ENCODE measurements at places on chromosomes 12 and 14.
A peak's percentile ranks its signal among the peaks of the same experiment; 100 is the strongest.

DNA sequence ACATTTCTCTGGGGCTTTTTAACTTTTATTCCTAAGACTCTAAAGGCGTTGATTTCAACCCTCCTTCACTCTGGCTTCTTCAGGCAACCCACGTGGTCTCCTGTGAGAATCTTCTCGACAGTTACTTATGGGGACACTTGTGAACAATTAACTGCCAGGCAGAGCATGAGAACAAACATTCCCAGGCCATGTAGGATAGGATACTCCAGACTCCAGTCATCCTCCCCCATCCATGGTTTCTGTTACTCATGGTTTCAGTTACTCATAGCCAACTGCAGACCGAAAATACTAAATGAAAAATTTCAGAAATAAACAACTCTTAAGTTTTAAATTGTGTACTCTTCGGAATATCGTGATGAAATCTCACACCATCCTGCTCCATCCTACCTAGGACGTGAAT is 19.5 kb downstream of the GPR68 start:
- no peak for DNase-seq

DNA sequence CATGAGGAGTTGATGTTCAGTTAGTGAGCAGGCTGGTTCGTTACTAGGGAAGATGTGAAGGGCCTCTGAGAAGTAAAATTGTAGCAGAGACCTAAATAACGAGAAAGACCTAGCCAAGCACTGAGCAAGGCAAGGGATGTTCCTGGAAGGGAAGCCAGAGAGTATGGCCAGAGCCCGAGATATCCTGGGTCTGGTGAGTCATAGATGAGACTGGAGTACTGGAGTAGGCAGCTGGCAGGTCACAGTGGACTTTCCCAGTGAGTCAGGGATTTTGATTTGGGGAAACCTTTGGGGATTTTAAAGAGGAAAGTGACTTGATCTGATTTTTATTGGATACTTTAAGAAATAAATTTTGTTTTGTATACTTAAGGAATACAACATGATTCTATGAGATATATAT is 369.0 kb downstream of the DIO2 start:
- DNase-seq: no peak

- DNase-seq: no peak
These were observed 3.6 kb downstream of the MGAT2 start for GRCh38 chr14:49623941-49624839.

GRCh38 chr12:53808023-53808705 is 56.4 kb upstream of the CISTR start:
- no peak for DNase-seq

GRCh38 chr14:98269533-98269932 is 1002.5 kb downstream of the BCL11B start:
- no peak for DNase-seq

DNA sequence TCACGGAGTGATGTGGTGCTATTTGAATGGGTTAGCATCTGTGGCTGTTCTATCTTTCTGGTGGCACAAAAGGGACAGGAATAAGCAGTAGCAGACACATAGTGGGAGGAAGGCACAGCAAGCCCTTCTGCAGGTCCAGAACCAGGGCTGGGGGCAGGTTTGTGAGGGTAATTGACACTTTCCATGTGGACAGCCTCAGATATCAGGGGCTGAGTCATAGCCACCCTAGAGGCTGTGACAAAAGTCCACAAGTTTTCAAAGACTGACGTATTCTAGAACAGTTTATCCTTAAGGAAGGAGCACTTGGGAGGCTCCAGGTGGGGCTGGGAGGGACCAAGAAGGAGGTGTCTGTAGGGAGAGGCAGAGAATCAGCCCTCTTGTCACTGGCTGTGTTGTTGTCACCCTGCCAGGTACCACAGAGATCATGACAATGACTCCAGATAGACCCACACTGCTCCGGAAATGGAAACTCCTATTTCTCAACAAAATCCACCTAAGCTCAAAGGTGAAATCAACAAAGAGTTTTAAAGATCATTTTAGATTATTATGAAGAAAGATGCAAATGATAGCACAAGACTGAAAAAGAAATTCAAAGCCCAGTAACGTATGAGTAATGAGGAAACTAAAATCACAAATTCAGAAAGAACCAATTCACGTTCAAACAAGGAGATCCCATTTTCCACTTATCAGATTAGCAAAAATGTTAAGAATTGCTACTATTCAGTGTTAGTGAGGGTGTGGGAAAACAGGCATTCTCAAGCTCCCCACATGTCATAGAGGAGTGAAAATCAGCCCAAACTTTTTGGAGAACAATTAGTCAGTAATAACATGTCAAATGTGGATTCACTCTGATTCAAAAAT is 48.3 kb downstream of the NFKBIA start:
- no peak for DNase-seq

- DNase-seq: no peak
These were observed 390.6 kb downstream of the PAWR start for GRCh38 chr12:79300199-79300568.

GRCh38 chr12:53738406-53739213 is 11.4 kb upstream of the CALCOCO1 start:
- DNase-seq: peak; percentile 50

GRCh38 chr14:76456200-76456599 is 80.3 kb downstream of the ESRRB start:
- DNase-seq: peak; percentile 34

- no peak for DNase-seq
These were observed 119.9 kb upstream of the MGAT4C start for GRCh38 chr12:86376052-86376451.

DNA sequence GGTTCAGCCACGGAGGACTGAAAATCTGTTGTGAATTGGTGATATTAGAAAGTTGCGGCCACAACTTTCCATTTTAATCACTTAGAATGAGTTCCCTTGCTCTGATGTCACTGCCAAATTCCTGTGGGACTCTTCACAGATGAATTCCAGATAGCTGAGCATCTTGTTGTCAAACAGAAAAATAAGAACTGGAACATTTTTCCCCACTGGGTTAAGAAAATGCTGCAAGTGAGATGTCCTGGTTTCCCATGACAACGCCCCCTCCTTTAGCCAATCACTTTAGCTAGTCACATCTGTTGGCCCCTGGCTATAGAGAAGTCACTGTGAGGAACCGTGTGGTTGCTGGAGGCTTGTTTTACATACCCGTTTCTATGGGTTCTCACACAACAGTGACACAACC is 135.9 kb downstream of the KTN1 start:
- no peak for DNase-seq

DNA sequence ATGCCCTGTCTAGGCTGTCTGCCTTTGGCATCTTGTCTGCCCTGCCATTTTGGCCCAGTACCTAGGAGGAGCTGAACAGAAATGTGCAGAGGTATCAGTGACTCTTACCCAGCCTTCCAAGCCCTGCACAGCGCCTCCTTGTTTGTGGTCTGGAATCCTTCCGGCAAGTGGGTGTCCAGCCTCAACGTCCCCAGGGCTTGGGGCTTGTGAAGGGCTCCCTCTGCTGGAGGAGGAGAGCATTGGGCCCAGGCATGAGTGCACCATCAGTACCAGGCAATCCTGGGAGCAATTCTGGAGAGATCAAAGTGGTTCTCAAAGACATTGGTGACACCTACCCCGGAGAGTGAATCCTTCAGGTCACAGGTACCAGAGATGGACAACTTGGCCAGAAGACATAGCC is 2.4 kb upstream of the TCL1B start:
- DNase-seq: peak; percentile 36

DNA sequence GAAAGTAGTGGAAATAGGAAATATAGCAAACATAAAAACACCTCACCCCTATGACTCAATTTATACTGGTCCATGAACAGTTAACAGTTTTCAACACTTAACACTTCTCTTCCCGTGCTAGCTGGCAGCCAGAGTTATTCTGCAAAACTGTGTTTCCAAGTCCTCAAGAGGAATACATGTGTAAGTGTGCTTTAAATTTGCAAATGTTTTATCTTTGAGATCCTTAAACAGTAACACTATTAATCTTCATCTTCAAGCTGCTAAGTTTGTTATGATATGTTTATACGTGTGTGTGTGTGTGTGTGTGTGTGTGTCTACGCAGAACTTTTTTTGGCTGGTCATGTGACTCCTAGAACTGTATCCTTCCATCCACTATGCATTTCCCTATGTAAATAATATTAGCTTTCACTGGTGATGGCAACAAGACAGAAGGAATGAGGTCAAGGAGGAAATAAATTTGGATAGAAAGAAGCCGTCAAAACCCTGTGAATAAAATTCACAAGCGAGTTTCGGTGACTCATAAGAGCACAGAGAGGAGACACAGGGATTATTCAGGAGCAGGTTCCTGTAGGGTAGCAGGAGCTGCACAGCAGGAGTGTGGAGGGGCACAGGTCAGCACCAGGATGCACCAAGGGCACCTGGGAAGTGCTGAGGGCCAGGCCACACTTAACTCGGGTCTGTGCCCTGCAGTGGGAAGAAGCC is 105.9 kb upstream of the ETV6 start:
- no peak for DNase-seq

DNA sequence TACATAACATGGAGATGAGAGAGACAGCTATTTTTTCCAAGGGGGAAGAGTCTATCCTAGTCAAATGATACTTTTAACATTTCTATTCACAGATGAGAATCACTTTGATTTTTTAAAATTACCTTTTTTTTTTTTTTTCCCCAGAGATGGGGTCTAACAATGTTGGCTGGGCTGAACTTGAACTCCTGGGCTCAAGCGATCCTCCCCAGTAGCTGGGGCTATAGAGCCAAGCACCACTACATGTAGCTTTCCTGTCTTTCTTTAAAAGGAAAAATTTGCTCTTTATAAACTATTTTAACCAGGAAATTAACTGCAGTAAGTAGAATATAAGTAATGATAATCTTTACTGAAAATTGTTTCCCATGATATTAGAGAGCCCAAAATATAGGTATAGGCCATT is 3.3 kb downstream of the PRICKLE1 start:
- no peak for DNase-seq

- DNase-seq: no peak
These were observed 401.4 kb downstream of the RPL10L start for GRCh38 chr14:46250113-46250703.

GRCh38 chr12:101186291-101186690 is 23.7 kb downstream of the SLC5A8 start:
- DNase-seq: no peak

DNA sequence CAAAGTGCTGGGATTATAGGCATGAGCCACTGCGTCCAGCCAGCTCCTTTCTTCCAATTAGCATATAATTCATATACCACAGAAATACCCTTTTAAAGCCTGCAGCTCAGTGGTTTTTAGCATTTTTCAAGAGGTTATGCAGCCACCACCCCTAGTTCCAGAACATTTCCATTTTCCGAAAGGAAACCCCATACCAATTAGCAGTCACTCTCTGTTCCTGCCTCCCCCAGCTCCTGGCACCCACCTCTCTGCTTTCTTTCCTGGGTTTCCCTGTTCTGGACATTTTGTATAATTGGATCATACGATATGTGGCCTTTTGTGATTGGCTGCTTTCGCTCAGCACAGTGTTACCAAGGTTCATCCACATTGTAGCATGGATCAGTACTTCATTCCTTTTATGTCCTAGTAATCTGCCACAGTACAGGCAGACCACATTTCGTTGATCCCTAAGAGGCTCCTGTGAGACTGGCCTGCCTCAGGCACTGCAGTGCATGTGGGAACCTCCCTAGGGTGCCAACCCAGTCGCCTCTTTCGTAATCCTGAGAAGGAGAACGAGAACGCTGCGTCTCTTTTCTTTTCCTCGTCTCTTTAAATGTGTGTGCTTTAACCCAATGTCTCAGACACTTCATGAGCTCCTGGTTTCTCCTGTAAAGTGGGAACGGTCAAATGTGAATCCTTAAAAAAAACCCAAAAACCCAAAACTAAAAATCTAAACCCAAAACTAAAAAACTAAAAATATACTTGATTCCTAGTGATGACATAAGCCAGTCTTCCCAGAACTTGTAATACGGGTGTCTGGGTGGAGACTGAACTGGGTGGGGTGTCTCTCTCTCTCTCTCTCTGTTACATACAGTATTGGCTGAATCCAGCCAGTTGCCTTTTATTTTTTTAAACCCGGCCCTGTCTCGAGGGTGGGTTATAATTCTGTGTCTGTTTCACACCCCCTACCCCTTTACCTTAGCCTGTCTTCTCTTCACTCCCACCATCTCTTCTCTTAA is 14.7 kb downstream of the AACS start:
- no peak for DNase-seq

DNA sequence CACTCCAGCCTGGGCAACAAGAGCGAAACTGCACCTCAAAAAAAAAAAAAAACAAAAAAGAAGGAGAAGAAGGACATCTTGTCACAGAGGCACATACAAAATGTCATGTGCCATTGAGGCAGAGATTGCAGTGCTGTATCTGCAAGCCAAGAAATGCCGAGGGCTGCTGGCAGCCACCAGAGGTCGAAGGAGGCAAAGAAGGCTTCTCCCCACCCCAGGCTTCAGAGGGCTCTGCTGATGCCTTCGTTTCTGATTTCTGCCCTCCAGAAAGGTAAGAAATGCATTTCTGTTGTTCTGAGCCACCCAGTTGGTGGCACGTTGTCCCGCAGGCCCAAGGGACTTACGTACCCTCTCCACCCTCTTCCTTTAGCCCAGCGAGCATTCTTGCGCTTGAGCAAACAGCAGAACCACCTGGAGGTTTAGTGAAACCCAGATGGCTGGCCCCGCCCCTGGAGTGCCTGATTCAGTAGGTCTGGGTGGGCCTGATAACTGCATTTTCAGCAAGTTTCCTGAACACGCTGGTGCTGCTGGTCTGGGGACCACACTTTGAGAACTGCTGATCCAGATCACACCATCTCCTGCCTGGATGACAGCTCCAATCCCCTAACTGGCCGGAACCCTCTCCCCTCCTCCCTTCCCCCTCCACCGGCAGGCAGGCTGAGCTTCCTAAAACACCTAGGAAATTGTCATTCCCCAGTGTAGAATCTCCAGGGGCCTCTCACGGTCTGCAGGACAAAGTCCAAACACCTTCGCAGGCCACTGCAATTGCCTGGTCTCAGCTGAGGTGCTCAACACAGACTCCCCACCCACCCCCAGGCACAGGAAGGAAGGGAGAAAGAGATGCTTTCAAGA is 21.1 kb upstream of the SCARB1 start:
- no peak for DNase-seq

GRCh38 chr14:23571701-23572523 is 4.3 kb upstream of the AP1G2 start:
- DNase-seq: no peak

- DNase-seq: no peak
These were observed 3.5 kb upstream of the LPAR5 start for GRCh38 chr12:6639151-6639801.

DNA sequence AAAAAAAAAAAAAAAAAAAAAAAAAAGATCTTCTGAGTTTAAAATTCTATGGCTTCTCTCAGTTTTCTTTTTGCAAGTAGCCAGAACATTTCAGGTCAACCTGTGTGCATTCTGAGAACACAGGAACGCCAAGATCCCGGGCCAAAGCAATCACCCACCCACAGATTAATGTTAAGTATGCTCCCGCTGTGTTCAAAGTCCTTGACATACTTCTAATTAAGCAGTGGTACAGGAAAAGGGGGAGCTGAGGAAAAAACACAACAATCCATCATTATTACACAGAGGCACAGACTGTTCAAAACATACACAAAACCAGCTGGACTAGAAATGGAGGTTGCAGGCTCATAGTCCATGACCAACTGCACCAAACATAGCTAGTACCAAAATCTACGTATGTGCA is 2.8 kb downstream of the FBXO21 start:
- DNase-seq: no peak

- no peak for DNase-seq
These were observed 40.7 kb downstream of the GALNT9 start for GRCh38 chr12:132288516-132289215.
